ENCODE measurements at places on chromosomes 11 and 22.

DNA sequence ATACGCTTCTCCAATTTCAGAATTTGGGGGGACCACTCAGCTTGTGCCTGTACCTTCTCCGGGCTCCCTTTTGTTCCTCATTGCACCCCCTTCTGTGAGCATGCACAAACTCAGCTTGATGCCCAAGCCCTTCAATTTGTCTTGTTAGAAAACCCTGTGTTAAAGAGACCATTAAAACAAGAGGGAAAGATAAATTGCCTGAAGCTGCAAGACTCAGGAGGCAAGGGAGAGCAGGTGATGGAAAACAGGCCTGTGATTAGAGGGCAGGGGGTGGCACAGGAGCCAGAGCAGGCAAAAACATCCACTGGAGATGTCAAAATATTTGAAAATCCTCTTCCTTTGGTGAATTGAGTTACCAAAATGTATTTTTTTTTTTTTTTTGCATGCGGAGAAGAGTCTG is 121.7 kb downstream of the MIAT start:
- DNase-seq = no peak

GRCh38 chr11:63945477-63946163 is 6.8 kb downstream of the NAA40 start:
- peak; percentile 60 for DNase-seq

DNA sequence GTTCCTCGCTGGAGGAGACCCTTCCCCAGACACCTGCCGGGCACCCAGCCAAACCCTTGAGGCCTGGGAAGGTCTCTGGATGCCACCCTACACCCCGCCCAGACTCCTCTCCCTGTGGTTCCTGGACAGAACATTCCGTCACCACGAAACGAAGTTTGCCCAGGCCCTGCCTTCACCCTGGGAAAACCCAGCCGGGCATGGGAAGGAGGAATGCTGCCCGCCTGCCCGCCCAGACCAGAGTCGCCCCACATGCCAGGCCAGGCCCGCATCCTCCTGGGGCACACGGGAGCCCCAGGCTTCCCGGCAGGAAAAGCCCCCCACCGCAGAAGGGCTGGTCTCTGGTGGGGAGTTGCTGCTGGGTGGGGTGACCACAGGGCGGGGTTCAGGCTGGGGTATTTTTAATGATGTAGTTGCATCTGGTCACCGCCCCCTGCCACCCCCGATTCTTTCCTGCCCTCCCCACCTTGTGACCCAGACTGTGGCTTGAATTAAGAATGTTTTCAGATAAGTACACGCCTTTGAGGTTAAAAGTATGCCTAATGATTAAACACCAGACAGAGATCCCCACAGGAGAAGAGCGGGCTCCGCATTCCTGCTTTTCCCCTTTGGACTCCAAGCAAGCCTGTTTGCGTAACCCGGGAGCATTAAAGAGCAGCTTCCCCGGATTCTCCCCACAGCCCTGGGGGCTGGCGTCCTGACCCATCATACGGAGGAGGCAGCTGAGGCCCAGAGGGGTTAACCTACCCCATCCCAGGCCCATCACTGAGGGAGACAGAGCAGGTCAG is 44.6 kb upstream of the PPARA start:
- no peak for DNase-seq

DNA sequence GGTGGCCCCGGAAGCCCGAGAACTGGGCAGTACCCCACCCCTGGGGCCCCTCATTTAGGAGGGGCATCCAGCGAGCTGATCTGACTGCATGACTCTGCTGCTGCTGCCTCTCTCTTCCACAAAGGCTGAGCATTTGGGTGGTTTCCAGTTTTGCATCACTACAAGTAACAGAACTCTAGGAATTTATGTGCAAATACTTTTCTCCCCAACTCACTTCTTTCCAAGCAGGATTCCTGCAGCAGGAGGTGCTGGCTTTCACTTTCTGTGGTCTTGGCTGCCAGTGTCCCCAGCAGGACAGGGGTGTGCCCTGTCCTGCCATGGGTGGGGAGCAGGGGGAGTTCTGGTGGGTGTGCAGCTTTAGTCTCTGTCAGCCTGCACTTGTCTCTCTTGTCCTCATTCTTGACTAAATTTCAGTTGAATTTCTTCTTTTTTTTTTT is 21.2 kb downstream of the UPB1 start:
- DNase-seq = no peak

GRCh38 chr11:71096751-71097388 is 155.5 kb downstream of the SHANK2 start:
- DNase-seq = no peak

DNA sequence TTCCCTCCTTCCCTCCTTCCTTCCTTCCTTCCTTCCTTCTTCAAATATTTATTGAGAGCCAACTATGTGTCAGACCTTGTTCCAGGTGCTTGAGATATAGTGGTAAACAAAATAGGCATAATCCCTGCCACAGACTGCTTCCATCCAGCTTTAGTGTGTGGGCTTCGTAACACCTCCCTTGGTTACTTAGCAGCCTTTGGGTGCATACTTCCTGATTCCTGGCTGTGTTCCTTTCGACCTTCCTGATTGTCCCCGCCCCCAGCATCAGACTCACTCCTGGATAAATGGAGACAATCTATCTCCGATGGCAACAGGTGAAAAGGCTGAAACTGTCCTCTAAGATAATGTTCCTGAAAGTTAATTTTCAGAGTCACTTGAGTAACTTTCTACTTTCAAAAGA is 13.5 kb downstream of the CCDC81 start:
- DNase-seq = no peak

GRCh38 chr22:44550711-44551491 is 52.9 kb upstream of the RTL6 start:
- no peak for DNase-seq

DNA sequence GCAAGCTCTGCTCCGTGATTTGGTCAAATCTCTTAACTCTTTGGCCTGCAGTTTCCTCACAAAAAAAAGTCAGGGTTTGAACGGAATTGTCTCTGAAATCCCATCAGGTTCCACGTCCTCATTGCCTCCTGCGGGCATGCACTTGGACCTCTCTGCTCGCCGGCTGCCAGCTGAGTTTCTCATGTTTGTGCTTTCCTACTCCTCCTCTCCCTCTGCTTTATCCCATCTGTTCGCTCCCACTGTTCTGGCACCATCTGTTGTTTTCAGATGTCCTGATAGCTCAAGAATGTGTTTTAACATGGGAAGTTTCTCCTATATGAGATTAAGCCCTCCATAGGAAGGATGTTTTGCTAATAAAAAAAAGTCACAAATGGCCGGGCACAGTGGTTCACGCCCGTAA is 49.4 kb upstream of the ARHGAP42 start:
- DNase-seq = no peak

DNA sequence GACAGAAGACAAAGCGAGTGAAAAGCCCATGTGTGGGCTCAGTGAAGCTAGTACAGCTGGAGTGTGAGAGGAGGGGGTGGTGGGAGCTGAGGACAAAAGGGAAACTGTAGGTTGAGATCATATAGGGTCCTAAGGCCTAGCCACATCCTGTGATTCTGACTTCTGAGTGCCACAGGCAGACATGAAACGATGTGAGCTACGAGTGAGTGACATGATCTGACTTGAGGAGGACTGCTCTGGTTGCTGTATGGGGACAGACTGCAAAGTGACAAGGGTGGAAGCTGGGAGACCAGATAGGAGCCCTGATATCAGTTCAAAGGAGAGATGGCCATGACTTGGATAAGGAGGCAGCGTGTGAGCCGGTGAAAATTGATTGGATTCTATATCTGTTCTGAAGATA is 85.4 kb downstream of the MICAL2 start:
- DNase-seq = no peak

GRCh38 chr11:130388607-130389205 is 39.7 kb downstream of the ADAMTS8 start:
- no peak for DNase-seq

DNA sequence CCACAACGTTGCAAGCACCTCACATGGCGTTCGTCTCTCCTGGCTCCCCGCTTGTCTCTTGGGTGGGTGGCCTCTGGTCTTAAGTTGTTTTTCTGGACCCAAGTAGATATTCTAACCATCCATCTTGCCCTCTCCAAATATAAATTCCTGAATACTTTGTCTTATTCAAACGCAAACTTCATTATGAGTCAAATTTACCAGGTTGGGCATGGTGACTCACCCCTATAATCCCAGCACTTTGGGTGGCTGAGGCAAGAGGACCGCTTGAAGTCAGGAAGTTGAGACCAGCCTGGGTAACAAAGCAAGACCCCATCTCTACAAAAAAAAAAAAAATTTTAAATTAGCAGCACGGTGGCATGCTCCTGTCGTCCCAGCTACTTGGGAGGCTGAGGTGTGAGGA is 5.1 kb upstream of the IGSF9B start:
- DNase-seq = no peak

- DNase-seq = no peak
Observed at GRCh38 chr11:59765068-59765735, 10.0 kb downstream of the STX3 start.
